NCI-H1105 treated with DMSO at 0.1 percent for 48 hours (cell line): ENCODE measurements at places on chromosomes 1 and 21.
A peak's percentile ranks its signal among the peaks of the same experiment; 100 is the strongest.

DNA sequence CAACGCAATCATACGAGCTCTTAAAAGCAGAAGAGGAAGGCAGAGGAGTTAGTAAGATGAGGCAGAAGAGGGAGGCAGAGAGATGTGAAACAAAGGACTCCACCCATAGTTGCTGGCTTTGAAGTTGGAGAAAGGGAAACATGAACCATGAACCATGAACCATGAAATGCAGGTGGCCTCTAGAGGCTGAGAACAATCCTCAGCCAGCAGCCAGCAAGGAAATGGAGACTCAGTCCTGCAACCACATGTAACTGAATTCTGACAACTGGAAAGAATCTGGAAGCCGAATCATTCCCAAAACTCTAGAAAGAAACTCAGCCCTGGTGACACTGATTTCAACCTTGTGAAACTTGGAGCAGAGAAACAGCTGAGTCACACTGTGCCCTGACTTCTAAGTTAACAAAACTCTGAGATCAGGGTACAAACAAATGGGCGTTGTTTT lies 10.1 kb downstream of the DIPK1A start:
- no peak for DNase-seq

- DNase-seq = no peak
Observed at GRCh38 chr1:241698177-241698576, 46.1 kb downstream of the WDR64 start.

DNA sequence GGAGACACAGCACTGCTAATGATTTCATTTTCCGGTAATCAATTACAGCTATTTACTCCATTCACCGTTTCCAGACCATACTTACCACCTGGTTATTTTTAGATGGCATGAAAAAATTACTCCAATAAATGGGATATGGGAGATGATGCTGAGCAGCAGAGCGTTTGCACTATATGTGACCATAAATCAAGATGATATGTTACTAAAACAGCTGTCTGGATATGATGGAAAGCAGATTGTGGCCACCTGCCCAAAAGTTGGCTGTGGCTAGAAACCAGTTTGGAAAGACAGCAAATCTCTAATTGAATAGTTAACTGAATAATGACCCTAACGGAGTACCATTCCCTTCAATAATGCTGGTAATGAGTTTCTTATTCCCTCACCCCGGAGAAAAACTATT lies 22.5 kb upstream of the KCTD3 start:
- peak; percentile 21 for DNase-seq

DNA sequence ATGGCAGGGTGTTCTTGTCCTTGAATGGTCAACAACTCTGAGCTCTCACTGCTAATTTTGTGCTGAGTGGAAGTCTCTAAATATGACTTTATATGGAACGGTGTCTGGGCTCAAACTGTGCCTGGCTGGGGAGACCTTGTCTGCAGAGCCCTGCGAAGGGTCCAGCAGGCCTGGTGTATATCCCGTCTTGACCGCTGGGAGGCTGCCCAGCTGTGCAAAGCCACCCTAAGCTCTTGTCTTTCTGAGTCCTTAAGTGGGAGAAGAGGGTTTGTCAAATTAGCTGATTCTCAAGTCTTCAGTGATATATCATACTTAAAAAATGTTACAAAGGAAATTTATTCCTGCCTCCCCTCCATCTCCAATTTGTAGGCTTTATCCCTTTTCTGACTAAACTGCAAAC lies 198.7 kb downstream of the KCNJ6 start:
- DNase-seq = no peak

DNA sequence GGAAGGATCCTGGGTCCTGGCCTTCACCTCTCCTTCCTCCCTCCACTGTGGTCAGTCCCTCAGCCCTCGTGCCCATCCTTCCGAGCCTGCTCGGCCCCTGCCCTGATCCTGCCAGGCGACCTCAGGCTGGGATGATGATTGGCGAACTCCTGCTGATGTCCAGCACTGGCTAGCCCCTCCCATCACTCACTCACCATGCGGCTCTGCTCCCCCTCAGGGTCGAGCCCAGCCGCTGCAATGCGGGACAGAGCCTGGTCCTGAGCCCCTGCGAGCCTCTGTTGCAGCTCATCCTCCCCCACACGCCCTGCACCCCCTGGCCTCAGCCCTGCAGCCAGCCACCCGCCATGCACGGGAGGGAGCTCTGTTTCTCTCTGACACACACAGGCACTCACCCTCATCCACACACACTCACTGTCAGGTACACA lies 100.2 kb downstream of the DMRTB1 start:
- no peak for DNase-seq

GRCh38 chr1:209291715-209292114 lies 291.8 kb upstream of the CAMK1G start:
- DNase-seq = no peak

DNA sequence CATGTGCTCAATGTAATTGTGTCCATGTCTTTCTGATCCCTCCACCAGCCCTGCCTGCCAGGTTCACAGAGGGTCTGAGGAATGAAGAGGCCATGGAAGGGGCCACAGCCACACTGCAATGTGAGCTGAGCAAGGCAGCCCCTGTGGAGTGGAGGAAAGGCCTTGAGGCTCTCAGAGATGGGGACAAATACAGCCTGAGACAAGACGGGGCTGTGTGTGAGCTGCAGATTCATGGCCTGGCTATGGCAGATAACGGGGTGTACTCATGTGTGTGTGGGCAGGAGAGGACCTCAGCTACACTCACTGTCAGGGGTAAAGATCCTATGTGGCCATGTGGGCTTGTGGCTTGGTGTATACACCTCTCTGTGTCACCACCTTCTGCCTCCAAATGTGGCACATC lies 91.4 kb downstream of the OBSCN start:
- DNase-seq = no peak

- DNase-seq = no peak
Observed at GRCh38 chr1:221165839-221166500, 286.7 kb downstream of the HLX start.

DNA sequence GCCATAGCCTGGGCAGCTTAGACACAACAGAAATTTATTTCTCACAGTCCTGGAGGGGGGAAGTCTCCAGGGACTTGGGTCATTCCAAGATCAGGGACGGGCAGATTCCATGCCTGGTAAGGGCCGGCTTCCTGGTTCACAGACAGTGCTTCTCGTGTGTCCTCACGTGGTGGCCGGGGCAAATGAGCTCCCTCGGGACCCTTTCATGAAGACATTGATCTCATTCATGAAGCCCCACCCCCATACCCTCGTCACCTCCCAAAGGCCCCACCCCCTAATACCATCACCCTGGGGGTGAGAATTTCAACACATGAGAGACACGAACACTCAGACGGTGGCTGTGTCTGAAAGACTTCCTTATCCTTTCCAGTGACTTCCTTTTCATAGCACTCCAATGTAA lies 51.5 kb downstream of the ACOT7 start:
- DNase-seq = no peak

GRCh38 chr1:121418369-121419049 lies 233.7 kb downstream of the SRGAP2C start:
- no peak for DNase-seq

DNA sequence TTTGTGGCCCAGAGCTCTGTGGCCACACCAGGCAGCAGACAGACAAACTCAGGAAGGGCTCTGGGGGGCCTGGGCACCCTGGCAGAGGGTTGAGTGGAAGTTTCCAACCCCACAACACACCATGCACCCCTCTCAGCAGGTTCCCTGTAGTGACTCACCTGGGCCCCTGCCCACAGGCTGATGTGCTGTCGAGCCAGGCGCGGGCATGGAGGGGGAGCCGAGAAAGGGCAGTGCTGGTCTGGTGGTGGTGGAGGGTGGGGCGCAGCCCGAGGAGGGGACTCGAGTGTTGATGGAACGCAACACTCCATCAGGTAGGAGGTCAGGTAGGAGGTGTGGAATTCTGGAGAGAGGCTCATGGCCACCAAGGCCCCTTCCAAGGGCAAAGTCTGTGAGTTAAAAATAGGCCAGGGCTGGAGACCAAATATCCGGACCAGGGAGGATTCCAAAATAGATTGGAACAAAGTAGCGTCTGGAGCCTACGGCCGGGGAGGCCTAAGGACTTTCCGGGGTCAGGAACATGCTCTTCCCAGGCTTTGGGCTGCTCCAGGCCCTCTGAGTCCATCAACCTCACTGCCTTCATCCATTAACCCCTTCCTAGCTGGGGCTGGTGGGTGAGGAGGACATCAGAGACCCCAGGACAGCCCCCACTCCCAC lies 191.5 kb upstream of the AJAP1 start:
- DNase-seq = no peak

- DNase-seq = no peak
Observed at GRCh38 chr1:234871039-234871709, 257.5 kb downstream of the TOMM20 start.

DNA sequence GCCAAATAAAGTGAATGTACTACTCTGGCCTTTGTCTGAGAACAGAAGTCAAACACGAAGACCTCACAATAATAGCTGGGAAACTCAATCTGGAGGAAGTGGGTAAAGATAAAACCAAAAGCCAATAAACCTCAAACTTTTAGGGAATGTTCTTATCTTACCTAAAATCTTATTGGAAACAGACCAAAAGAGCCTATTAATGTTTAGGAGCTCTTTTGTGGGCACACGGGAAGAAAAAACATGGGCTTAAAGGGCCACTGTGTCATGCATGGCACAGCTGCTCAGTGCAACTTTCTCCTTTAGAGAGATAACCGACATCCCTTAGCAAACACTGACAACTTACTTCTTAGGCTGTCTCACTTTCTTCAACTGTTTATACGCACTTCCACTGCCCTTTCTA lies 16.1 kb downstream of the EIF2B3 start:
- no peak for DNase-seq

GRCh38 chr1:221782477-221782876 lies 40.6 kb upstream of the DUSP10 start:
- DNase-seq = no peak

- no peak for DNase-seq
Observed at GRCh38 chr1:5564578-5565257, 427.5 kb downstream of the NPHP4 start.

DNA sequence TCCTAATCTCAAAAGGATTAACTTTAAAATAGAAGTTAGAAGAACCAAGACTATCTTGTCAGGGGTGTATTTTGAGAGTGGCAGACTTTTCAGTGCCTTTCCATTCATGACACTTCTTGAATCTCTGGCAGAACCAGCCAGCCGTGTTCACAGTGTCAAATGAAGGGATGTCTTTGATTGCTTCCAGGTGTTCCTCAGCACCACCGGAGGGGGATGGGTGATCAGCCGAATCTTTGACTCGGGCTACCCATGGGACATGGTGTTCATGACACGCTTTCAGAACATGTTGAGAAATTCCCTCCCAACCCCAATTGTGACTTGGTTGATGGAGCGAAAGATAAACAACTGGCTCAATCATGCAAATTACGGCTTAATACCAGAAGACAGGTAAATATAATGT lies 32.3 kb downstream of the FMO1 start:
- DNase-seq = no peak

- DNase-seq = no peak
Observed at GRCh38 chr1:77175230-77175844, 43.9 kb downstream of the PIGK start.

DNA sequence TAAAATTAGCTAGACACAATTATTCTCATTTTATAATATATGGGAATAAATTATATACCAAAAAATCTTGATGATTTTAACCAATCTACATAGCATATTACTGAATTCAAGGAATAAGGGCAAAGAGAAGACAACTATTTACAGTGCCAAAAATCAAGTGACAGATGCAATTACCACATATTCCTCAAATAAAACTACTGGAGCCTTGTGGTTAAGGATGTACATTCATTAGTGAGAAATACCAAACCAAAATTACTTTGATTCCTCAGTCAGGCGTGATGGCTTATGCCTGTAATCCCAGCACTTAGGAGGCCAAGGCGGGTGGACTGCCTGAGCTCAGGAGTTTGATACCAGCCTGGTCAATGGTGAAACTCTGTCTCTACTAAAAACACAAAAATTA lies 68.8 kb upstream of the RBM34 start:
- no peak for DNase-seq

DNA sequence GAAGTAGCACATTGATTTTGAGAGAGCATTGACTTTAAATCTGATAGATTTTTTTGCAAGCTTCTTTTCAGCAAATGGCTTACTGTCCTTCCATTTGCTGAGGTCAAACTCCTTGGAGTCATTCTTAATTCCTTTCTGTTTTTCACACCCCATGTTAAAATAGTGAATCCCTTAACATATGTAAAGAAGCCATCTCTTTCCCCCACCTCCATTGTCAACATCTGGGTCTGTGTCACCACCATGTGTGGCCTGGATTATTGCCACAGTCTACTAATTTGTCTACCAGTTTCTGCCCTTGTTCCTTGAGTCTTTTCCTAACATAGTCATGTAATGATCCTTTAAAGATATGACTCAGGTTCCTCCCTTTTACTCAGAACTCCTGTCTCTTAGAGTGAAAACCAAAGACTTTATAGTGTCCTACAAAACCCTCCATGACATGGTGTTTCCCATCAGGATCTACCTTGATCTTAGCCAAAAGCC lies 104.7 kb downstream of the ST6GALNAC3 start:
- DNase-seq = no peak

- no peak for DNase-seq
Observed at GRCh38 chr1:81433676-81434075, 367.1 kb upstream of the ADGRL2 start.

GRCh38 chr1:108889706-108890384 lies 13.1 kb downstream of the GPSM2 start:
- no peak for DNase-seq

- no peak for DNase-seq
Observed at GRCh38 chr1:246577082-246577719, 10.9 kb downstream of the CNST start.

DNA sequence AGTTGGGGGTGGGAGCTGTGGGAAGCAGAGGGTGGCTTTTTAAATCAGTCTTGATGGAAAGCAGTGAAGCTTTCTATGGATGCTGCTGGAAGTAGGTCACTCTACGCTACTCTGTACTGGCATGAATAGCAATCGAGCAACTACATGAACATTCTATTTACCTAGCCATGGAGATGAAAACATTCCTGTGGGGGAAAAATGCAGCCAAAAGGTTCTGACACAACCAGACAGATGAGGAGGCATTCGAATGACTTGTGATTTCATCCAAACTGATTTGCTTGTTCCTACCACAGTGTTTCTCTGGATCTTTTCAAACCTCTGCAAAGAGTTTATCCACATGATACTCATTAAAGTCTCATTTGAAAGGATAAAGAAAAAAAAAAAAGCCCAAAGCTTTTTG lies 95.0 kb downstream of the ASTN1 start:
- DNase-seq = no peak

GRCh38 chr1:40439247-40439646 lies 11.0 kb upstream of the ZFP69B start:
- DNase-seq = no peak

DNA sequence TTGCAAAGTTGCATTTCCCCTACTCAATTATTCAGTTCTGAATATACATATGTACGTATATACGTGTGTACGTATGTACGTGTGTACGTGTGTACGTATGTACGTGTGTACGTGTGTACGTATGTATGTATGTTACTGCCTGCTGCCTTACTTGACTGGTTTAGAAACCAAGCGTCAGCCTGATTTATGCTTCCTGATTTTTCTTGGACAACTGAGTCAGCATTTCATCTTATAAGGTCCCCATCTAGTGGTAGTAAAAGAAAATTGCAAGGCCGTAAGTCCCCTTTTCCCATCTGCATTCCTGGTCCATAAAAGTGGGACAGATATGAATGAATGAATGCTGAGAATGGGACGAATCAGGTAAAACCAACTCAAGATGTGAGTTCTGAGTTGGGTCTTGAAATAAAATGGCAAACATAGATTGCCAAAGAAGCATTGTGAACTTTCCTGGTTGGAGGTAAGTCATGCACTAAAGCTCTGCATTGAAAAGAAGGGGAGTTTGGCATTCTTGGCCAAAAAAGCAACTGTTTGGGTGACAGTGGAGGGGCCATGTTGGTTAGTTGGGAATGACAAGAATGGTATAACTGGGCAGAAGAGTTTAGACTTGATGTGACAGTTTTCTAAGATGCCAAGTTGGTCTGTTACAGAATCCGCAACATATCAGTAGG lies 76.4 kb upstream of the DNAH14 start:
- peak; percentile 37 for DNase-seq
